HT1080 (cell line): ENCODE measurements at places on chromosomes 12 and 14.
A peak's percentile ranks its signal among the peaks of the same experiment; 100 is the strongest.

- peak; percentile 65 for DNase-seq
These were observed 2.1 kb downstream of the WASHC4 start for GRCh38 chr12:105109465-105110212.

GRCh38 chr12:54378796-54379397 lies 5.6 kb downstream of the ZNF385A start:
- DNase-seq: peak; percentile 58

- peak; percentile 52 for DNase-seq
These were observed 124.3 kb downstream of the PPHLN1 start for GRCh38 chr12:42450248-42450647.

- DNase-seq: peak; percentile 100
These were observed 170.1 kb upstream of the PWP1 start for GRCh38 chr12:107515446-107515958.

DNA sequence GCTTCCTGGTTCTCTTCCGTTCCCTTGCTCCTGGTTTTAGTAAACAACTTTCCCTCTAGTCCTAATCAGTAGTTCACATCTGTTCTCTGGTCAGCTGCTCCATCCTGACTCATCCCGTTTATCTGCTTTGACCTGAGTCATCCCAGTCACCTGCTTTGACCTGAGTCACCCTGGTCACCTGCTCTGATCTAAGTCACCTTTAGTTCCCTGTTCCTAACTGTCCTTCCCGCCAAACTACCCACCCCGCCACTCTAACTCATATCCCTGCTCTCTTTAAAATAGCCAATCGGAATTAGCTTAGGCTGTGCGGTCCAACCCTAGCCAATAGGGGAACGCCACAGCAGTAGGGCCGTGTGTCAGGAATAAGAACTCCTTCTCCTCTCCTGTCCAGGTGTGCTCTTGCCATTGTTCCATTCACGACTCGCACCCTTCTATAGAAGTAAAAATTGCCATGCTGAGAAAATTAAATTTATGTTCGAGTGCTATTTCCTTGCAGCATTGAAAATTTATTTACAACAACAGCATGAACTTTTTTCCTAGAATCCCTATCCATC lies 3.1 kb upstream of the ANKRD33 start:
- peak; percentile 75 for DNase-seq

DNA sequence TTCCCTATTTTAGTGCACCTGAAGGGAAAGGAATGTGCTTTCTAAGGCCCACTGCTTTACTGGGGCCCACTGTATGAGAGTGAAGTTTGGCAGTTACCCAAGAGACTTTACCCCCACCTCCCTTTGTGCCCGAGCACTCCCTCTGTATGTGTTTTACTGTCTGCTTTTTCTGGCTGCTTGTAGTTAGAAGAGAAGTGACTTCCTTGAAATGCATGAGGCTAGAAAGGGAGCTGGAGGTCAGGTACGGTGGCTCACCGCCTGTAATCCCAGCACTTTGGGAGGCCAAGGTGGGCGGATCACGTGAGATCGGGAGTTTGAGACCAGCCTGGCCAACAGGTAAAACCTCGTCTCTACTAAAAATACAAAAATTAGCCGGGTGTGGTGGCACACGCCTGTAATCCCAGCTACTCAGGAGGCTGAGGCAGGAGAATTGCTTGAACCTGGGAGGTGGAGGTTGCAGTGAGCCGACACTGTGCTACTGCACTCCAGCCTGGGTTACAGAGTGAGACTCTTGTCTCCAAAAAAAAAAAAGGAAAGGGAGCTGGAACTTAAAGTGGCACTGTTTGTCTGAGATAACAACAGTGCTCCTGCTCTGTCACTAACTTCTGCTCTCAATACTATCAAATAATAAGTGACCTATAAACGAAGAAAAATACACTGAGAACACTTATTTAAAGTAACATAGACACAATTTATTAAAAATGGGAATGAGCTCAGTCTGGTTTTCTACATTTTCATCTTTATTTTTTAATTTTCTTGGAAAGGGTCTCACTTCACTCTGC lies 5.8 kb downstream of the TRIP11 start:
- DNase-seq: no peak
